Omental fat pad (tissue), 4 donors: ENCODE measurements at places on chromosomes 5 and 9. TPM values are rescaled to one million over a fixed set of nuclear protein-coding genes. Genes with fewer than 3 reads are reported as not detected.

DNA sequence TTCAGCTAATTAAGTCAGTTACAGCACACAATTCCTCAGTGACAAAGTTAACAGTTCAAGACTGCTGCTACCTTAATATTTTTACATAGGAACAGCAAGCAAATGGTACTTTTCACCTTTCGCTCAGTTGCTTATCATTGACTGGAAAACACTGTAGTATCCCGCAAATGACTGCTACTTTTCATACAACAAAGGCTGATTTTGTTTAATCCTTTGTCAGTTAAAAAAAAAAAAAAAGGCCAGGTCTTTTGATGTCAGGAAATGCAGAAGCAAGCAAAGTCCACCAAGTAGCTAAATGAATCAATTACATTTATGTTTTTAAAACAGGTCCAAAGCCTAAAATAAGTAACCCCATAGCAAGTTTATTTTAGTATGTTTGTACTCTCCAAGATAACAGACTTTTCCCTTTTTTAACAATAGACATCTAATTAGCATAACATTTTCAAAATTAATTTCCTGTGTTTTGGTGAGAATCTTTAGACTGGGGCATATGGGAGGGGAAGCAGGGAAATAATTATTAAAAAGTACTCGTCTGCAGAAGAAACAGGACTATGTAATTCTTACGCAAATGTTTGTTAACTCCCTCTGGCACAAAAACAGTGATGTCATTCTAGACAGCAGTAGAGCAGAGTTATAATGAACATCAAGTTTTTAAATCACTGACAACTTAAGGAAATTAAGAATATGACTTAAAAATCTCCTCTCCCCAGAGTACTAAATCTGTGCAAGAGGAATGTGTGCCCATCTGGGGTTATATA, 9.6 kb downstream of the PFDN1 start:
- no peak for DNase-seq

- DNase-seq: no peak
These were observed 32.2 kb downstream of the SHOC1 start for GRCh38 chr9:111762556-111762955.

- no peak for DNase-seq
These were observed 60.5 kb downstream of the SIL1 start for GRCh38 chr5:139137697-139138096.

GRCh38 chr9:16915126-16915831, 44.8 kb upstream of the BNC2 start:
- no peak for DNase-seq

GRCh38 chr5:107853696-107854095, 183.0 kb upstream of the EFNA5 start:
- no peak for DNase-seq

- DNase-seq: no peak
These were observed 111.9 kb upstream of the FST start for GRCh38 chr5:53368516-53368915.

DNA sequence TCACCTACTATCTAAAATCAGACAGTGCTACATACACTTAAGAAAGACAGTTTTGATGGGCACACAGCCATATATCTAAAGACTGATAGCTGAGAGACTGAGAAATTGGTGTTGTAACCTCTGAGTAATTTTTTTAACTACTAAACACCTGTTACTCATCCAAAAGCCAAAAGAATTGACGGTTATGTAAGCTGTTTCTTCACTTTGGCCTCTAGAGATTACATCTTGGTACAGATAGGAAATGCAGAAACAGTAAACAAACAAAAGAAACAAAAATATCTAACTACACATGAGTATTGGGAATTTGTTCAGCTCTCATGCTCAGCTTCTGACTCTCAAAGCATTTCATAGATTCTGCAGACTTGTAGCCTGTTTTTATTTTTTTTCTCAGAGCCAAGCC, 152.1 kb upstream of the GAS1 start:
- no peak for DNase-seq

- no peak for DNase-seq
These were observed 32.8 kb downstream of the TUT7 start for GRCh38 chr9:86321373-86321772.

DNA sequence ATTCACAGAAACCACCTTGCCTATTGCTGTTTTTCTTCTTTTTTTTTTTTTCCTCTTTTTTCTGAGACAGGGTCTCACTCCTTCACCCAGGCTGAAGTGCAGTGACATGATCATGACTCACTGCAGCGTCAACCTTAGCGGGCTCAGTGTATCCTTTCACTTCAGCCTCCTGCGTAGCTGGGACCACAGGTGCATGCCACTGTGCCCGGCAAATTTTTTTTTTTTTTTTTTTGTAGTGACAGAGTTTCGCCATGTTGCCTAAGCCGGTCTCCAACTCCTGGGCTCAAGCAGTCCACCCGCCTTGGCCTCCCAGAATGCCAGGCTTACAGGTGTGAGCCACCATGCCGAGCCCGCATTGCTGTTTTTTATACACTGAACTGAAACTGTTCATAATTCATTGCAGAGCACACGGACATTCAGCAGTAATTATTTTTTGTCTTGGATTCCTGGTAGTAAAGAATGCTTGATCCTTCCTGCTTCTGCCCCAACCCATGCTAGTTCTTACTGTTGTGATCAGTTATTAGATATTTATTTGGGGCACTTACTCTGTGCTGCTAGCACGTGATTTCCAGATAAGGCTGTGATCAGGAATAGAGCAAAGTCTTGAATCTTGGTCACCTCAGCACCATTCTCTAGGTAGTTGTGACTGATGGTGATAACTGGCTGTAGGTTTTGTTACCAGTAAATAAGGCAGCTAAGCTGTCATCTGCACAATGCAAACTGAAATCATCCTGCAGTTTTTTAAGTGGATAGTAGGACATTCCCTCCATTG, 14.0 kb downstream of the MAP3K1 start:
- DNase-seq: no peak

The ALDH1A1 gene
- 151 TPM for total RNA-seq

The SLIT3 gene
- total RNA-seq: 54.8 TPM

The EQTN gene
- not detected for total RNA-seq

The FAM78A gene
- total RNA-seq: 9.9 TPM

The SLC26A2 gene
- 14.8 TPM for total RNA-seq

The SPINK1 gene
- total RNA-seq: not detected
